ENCODE measurements at places on chromosomes 12 and 14. TPM values are rescaled to one million over a fixed set of nuclear protein-coding genes. Genes with fewer than 3 reads are reported as not detected.

GRCh38 chr12:100567945-100568344, 5.5 kb upstream of the GAS2L3 start:
- DNase-seq, result no peak

DNA sequence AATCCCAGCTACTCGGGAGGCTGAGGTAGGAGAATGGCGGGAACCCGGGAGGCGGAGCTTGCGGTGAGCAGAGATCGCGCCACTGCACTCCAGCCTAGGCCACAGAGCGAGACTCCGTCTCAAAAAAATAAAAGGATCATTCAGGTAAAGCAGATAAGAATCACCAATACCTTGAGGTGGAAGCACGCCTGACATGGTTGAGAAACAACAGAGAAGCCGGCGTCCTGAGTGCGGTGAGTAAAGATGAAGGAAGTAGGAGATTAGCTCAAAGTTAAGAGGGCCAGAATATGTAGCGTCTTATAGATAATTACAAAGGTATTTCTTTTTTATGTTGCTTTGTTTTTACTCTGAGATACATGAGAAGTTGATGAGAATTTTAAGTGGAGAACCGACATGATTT, 14.7 kb downstream of the CLEC7A start:
- H3K27me3 ChIP-seq, result no peaks in the 10 kb centered on the region
- H3K4me3 ChIP-seq, result no peak overlapping the region
- no peak for DNase-seq
- H3K27ac ChIP-seq, result no peak overlapping the region
- no peaks in the 10 kb centered on the region for H3K4me1 ChIP-seq

DNA sequence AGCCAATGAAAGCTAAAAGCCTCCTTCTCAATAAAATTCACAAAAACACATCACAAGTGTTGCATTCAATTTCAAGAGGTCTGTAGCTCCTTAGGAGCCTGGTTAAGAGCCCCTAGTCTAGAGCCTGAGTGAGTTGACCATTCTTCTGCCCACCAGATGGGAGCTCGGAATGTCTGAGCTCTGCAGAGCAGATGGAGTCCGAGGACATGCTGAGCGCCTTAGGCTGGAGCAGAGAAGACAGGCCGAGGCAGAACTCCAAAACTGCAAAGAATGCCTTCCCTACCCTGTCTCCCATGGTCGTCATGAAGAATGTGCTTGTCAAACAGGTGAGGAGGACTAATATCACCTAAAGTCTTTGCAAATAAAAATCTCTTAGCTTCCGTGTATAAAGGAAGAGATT, 11.6 kb downstream of the CIPC start:
- no peak for DNase-seq
- H3K4me1 ChIP-seq, result no peaks in the 10 kb centered on the region
- no peak overlapping the region for H3K4me3 ChIP-seq
- H3K27me3 ChIP-seq, result no peaks in the 10 kb centered on the region

- no peak overlapping the region for H3K27ac ChIP-seq
- peak overlapping the region; percentile 11 for H3K4me3 ChIP-seq
- no peaks in the 10 kb centered on the region for H3K36me3 ChIP-seq
- no peak for DNase-seq
Measured at GRCh38 chr12:25186788-25187402, 8.1 kb downstream of the DNAI7 start.

The CFAP54 gene
- 0.80 TPM for total RNA-seq

The KLRG1 gene
- 1.0 TPM for total RNA-seq

The DACT1 gene
- 1.9 TPM for total RNA-seq

Measured in Peyer's patch (tissue), 4 donors.